Activated gamma-delta T cell treated with anti-CD3 and anti-CD28 coated beads, Interleukin-2, amount 50 U/mL, for 16 hours (primary cell): ENCODE measurements at places on chromosomes 11 and 22.

DNA sequence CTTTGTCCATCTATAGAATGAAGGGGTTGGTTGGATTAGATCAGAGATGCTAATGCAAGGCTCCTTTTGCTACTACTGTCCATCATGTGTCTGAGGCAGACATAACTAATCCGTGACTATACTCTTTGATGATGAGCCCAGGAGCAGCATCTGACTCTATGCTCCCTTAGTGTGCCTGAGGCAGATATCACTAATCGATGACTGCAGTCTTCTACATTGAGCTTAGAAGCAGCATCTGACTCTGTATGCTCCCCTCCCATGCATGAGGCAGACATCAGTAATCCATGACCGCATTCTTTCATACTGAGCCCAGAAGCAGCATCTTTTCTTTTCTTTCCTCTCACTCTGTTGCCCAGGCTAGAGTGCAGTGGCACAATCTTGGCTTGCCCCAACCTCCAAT, 4.2 kb downstream of the TCN2 start:
- DNase-seq, result no peak

GRCh38 chr11:66268952-66269905, 790 bp downstream of the RAB1B start:
- no peak for DNase-seq

DNA sequence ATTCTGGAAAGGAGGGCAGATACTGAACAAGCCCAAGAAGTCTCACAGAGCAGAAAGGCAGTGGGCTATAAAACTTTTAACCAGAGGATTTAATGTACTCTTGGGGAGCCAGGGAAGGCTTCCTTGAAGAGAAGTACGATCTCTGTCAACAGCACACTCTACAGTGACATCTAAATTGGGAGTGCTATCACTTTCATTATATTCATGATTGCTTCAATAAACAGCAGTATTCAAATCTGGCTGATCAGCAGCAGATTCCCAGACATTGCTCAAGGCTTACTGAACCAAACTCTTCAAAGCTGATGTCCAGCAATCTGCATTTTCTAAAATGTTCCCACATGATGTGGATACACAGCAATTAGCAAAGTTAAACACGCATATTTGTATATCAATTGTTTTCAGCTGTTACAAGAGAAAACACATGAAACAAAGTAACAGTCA, 44.2 kb downstream of the SYTL2 start:
- DNase-seq, result no peak

GRCh38 chr11:65503949-65504673, 5.3 kb downstream of the MALAT1 start:
- no peak for DNase-seq

GRCh38 chr11:78916759-78917158, 342.1 kb upstream of the NARS2 start:
- DNase-seq, result no peak

DNA sequence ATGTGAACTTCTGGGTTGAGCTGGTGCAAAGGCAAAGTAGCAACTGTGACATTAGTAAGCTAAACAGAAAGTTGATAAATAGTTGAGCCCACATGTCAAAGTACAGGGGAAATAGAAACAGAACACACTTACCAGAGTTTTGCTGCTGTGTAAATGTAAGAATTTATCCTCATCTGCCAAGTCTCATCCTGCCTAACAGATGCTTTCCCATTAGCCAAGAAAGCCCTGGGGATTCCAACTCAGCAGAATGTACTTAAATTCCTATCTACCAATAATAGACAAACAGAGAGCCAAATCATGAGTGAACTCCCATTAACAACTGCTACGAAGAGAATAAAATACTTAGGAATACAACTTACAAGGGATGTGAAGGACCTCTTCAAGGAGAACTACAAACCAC, 7.3 kb upstream of the OR51A2 start:
- DNase-seq, result no peak

GRCh38 chr11:119909495-119909894, 180.5 kb upstream of the NECTIN1 start:
- no peak for DNase-seq
